Stimulated activated naive CD8-positive, alpha-beta T cell treated with anti-CD3 and anti-CD28 coated beads, Interleukin-15, amount 100 ng/mL, for 72 hours (primary cell): ENCODE measurements at places on chromosomes 4 and X.
A peak's percentile ranks its signal among the peaks of the same experiment; 100 is the strongest.

DNA sequence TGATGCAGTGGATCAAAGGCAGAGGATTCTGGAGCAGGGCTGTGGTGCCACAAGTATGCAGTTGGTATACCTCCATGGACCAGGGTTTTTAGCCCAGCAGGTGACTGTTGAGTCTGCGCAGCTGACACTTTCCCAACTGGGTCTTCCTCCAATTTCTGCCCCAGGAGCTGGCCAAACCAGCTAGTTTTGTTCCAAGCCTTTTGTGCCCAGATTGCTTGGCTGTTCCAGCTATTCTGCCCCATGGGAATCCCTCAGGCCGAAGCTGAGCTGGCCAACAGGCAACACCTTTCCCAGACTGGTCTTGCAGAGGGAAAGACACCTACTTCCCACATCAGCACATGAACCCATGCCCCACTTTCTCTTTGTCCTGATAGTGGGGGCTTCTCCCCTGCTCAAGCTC, 22.8 kb upstream of the ANKRD17 start:
- DNase-seq, result no peak

DNA sequence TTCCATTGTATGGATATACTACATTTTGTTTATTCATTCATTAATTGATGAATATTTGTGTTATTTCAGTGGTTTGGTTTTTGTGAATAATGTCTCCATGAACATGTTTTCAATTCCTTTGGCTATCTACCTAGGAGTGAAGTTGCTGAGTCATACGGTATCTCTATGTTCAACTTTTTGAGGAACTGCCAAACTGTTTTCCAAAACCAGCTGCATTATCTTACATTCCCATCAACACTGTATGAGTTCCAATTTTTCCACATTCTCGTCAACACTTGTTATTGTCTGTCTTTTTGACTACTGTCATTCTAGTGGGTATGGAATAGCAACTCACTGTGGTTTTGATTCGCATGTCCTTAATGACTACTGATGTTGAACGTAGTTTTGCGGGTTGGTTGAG, 388.6 kb upstream of the MAGEB2 start:
- DNase-seq, result no peak

- no peak for DNase-seq
These were observed 594.7 kb upstream of the GALNT7 start for GRCh38 chr4:172573899-172574298.

- DNase-seq, result no peak
These were observed 8.4 kb upstream of the HERC3 start for GRCh38 chr4:88583631-88584470.

- DNase-seq, result no peak
These were observed 580 bp upstream of the MMGT1 start for GRCh38 chrX:135974279-135974856.

DNA sequence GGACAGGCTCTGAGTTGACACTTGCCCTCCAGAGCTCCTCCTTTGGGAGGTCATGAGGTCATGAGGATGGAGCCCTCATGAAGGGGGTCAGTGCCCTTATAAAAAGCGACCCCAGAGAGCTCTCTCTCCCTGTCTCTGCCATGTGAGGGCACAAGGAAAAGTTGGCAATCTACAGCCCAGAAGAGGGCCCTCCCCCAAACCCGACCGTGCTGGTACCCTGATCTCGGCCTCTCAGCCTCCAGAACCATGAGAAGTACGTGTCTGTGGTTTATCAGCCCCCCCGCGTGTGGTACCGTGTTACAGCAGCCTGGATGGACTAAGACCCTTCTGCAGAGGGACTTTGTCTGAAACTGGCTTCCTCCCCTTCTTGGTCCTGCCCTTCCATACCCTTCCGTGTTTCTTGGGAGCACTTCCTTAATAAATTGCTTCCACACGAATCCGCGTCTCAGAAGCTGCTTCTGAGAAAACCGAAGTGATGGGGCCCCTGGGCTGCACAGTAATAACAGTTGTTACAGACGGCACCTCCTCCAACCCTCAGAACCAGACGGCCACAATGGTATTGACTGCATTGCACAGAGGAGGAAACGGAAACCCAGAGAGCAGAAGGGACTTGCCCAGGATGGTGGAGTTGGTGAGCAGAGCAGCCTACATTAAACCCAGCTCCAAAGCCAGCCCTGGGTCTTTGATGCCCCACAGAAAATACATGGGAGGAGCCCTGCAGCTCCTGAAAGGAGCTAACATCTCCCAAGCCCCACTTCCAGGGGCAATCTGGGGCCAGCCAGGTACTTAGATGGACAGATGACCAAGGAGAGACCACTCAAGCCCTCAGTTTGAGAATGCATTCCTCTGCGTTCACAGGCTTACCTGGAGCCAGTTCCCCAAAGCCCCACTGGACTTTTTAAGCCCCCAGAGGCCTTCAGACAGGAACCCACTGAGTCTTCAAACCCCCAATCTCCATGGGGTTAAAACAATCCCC, 242.7 kb downstream of the BCOR start:
- peak; percentile 74 for DNase-seq

GRCh38 chrX:67780694-67781109, 236.9 kb downstream of the AR start:
- peak; percentile 4 for DNase-seq

GRCh38 chr4:113502906-113503305, 258.6 kb downstream of the CAMK2D start:
- DNase-seq, result no peak

- peak; percentile 29 for DNase-seq
These were observed 130.1 kb upstream of the TECRL start for GRCh38 chr4:64539234-64539849.

GRCh38 chr4:2954358-2955185, 8.6 kb downstream of the NOP14 start:
- peak; percentile 91 for DNase-seq

DNA sequence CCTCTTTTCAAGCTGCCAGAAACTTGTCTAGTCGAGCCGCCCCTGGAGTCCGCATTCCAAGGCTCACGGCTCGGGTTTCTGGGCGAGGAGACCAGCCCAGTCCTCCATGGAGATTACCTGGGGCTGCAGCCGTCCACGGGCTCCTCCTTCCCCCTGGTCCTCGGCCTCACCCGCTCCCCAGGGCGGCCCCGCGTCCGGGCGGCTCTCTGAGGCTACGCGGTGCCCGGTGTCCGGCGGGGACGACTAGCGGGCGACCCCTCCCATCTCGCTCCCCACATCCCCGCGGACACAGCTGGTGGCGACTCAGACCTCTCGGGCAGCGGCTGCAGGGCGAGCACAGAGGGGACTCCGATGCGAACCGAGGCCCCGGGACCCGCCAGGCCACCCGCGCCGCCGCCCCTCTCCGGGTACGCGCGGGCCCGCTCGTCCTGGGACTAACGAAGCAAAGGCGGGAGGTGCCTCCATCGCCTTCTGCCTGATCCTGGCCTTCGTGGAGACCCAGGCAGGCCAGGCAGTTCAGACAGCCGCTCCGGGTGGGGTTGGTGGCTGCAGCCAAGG, 159.4 kb downstream of the TRAM1L1 start:
- no peak for DNase-seq

DNA sequence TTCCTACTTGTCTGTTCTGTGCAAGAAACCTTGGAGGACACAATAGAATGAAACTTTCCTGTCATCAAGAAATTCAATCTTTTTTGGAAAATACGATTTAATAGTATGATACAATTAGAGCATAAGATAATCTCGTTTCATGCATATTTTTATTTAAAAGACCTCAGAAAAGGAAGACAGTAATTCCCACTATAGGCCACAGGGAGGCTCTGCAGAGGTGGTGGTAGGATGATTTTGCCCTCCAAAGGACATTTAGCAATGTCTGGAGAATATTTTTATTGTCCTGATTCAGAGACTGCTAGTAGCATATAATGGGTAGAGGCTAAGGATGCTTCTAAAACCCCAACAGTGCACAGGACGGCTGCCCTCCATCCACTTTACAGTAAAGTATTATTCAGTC, 68.7 kb downstream of the PAK3 start:
- DNase-seq, result no peak

DNA sequence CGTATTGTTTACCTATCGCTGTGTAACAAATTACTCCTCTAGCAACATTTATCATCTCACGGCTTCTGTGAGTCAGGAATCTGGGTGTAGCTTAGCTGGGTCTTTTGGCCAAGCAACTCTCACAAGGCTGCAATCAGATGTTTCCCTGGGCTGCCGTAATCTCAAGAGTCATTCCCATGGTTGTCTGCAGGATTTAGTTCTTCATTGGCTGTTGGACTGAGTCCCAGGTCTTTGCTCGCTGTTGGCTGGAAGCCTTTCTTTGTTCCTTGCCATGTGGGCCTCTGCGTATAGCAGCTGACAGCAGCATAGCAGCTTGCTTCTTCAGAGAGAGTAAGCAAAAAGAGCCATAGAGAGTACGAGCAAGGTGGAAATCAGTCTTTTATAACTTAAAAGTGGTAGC, 16.8 kb downstream of the POLR2B start:
- no peak for DNase-seq
